ENCODE measurements at places on chromosomes 1 and 21.

GRCh38 chr1:99964806-99965205 is 5.0 kb upstream of the SLC35A3 start:
- no peak for DNase-seq

- DNase-seq: no peak
Measured at GRCh38 chr21:17798796-17799195, 20.4 kb downstream of the C21orf91 start.

DNA sequence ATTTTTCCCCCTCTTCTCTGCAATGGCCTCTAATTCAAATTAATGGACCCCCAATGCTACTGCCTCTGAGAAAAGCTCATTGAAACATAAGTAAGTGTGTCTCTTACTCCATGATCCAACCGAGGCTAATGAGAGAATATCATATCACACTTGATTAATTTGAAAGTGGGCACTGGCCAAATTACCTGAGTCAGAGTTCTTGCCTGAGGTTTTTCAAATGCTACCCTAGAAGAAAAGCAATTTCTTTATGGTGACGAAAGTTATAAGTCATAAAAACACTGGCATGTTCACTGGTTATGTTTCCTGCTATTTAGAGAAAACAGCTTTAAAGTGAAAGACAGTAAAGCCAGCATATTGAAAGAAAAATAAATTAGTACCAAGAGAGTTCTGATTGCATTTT is 368.8 kb upstream of the TMPRSS15 start:
- DNase-seq: no peak

GRCh38 chr1:34400675-34401074 is 224.0 kb downstream of the C1orf94 start:
- DNase-seq: no peak

GRCh38 chr1:197902131-197902453 is 338 bp upstream of the C1orf53 start:
- no peak for DNase-seq

DNA sequence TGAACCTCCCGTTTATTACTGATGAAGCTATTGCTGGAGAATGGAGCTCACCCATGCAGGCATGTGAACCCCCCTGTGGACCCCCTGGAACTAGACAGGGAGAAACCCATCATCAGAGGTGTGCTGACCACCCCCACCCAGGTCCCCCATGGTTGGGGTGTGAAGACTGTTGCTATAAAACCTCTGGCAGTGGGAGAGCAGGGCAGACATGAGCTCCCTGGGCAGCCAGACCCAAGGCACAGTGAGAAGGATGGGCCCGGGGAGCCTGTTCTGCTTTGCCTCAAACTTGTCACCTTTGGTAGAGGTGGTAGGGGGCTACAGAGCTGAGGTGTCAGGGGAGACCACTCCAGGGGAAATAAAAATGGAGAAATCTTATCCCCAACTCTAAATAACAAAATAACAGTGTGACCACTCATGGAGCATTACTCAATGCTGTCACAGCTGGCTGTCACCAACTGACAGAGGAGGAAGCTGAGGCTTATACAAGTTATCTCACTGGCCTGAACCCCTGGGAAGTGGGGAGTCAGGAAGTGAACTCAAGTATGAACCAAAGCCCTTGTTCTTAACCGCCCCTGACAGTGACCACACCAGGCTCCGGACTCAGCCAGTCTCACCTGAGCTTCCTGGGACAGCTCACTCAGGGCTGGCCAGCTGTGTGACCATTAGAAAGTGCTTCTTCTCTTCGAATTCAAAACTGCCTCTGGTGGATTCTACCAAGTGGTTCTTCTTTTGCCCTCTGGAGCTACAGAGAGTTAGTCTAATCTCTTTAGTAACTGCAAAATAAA is 698.8 kb downstream of the MATN1 start:
- no peak for DNase-seq

GRCh38 chr1:2067393-2067792 is 17.2 kb downstream of the PRKCZ start:
- no peak for DNase-seq

GRCh38 chr1:37858931-37859506 is 373 bp downstream of the MTF1 start:
- DNase-seq: no peak

- no peak for DNase-seq
Measured at GRCh38 chr1:150267896-150268295, 920 bp downstream of the APH1A start.

GRCh38 chr1:151981178-151981525 is 12.5 kb downstream of the S100A10 start:
- no peak for DNase-seq

- DNase-seq: no peak
Measured at GRCh38 chr21:31124010-31124409, 85.7 kb upstream of the KRTAP19-8 start.

- DNase-seq: no peak
Measured at GRCh38 chr1:86000601-86001000, 156.0 kb downstream of the COL24A1 start.

GRCh38 chr1:230359992-230360668 is 66.0 kb downstream of the PGBD5 start:
- DNase-seq: no peak

DNA sequence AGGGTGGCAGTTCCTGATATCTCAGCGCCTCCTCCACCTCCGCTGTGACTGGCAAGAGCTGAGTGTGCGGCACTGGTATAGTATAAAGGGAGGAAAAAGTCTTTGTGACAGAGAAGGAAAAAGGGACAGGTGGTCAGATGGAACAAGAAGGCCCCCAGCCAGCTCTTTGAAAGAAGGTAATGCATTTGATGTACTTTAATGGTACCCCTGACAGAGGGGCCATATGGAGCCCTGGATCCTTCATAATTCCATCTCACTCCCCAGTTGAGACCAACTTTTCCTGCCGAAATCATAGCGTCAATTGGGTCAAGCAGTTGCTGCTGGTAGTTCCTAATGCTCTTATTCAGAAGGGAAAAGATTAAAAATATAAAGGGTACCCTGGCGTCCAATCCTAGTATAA is 198.2 kb downstream of the ZNF326 start:
- no peak for DNase-seq

DNA sequence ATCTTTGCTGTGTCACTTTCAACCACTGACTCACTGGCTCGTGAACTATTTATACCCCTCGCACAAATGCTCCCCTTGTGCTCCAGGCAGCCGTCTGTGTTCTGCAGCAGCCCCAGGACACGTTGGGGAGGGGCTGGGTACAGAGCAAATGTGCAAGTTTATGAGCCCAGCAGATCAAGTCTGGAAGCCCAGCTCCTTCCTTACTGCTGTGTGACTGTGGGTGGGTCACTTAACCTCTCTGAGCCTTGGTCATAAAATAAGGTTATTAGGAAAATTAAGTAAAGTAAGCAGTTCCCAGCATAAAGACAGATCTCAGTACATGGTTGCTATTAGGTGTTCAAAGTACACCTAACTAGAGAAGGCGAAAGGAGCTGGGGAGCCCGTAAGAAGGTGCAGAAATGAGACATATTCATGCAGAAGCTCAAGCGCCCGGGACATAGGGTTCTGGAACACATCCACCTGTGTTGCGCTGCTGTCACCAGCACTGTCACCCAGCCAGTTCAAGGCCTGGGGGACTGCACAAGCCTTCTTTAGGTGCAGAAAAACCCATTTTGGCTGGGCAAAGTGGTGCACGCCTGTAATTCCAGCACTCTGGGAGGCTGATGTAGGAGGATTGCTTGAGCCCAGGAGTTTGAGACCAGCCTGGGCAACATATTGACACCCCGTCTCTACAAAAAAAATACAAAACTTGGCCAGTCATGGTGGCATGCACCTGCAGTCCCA is 13.8 kb downstream of the EFHD2 start:
- no peak for DNase-seq

DNA sequence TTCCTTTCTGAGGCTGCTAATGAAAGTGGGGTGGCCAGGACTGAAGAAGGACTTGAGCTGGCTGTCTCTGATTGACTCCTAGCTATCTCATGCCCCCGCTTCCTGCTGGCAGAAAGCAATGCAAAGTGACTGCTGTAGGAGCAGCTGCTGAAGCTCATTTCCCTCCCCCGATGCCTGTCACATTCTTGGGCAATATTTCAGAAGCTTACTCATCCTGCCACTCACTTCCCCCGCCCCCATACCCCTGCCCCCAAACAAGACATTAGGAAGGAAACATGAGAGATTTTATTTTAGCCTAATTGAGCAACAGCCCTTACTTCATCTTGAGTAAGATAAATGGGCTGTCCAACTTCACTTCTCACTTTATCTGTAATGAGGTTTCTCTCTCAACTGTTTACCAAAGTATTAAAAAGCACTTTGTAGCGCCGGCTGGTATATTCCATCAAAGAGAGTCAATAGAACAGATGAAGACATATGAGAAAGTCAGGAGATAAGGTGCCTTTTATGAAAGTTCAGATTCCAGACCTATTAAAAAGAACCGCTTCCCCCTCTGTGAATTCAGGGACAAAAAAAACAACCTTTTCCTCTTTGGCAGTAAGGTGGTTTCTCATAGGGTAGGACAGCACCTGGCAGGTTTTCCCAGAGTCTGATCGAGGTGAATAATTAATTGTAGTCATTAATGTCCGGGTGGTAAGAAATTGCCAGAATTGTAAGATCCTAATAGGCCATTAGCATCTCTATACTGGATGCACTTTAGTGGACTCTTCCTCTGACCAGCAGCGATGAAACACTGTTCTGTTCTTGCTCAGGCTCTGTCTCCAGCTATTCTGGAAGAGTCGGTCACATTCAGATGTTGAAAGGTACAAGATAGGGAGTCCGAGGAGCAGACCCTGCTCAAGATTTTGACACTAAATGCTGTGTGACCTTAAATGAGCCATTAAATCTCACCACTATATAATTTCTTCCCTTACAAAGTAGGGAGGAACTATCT is 70.2 kb downstream of the SH3GLB1 start:
- DNase-seq: no peak

- no peak for DNase-seq
Measured at GRCh38 chr21:28734522-28735175, 258.0 kb downstream of the LTN1 start.

DNA sequence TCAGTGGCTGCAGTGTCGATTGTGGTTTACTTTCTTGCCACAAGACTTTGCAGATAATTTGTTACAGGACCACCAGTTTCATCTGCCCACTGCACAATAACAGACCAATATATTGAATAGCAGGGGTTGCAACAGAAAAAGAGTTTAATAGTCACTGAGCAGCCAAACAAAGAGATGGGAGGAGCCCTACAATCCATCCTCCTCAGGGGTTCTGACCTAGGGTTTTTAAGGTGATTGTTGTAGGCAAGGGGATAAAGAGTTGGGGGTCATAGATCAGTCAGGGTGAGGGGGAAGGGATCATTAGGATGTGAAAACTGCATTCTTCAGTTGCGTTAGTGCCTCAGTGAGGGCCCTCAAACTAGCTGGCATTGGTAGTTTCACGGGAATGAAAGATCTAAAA is 110.7 kb upstream of the OLFM3 start:
- no peak for DNase-seq

DNA sequence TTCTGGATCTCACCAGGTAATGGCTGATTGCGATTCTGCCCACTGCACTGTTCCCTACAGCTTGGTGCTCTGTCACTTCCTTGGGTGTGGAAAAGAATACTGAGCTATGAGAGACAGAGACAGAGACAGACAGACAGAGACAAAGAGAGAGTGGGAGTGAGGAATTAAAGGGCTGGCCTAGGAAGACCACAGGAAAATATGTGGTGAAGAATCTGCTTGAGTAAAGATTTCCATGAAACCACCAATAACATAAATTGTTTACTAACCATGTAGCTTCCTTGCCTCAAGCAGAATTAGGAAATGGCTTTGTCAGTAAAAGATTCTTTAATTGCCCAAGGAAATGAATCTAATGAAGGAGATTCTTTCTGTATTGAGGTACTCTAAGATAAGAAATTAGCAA is 54.4 kb downstream of the MPZL1 start:
- DNase-seq: no peak

DNA sequence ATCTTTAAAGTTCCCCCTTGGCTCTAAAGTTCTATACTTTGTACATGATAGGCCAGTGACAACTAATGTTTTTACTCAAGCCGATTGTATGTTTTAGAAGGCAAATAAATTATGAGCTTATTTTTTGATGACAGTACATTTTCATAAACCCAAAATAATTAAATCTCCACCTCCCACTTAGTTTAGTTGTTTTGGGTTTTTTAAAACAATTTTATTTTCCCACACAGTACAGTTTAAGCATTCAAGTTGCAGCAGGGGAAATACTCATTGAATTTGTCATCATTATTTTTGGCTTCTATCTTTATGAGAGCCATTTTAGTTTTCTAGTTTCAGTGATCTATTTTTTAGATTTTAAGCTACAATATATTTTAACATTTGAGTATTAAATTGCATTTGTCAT is 93.6 kb downstream of the OLFML2B start:
- no peak for DNase-seq

GRCh38 chr1:41802532-41803501 is 115.9 kb downstream of the HIVEP3 start:
- no peak for DNase-seq

GRCh38 chr1:220876511-220877376 is 2.5 kb upstream of the HLX start:
- no peak for DNase-seq

GRCh38 chr1:68511254-68511653 is 14.4 kb upstream of the DEPDC1 start:
- no peak for DNase-seq

All from stimulated activated CD8-positive, alpha-beta memory T cell treated with anti-CD3 and anti-CD28 coated beads, Interleukin-2, amount 100 ng/mL, for 1 hour (primary cell).